Dermis microvascular lymphatic vessel endothelial cell (primary cell): ENCODE measurements at places on chromosomes 4 and X. TPM values are rescaled to one million over a fixed set of nuclear protein-coding genes. Genes with fewer than 3 reads are reported as not detected.

DNA sequence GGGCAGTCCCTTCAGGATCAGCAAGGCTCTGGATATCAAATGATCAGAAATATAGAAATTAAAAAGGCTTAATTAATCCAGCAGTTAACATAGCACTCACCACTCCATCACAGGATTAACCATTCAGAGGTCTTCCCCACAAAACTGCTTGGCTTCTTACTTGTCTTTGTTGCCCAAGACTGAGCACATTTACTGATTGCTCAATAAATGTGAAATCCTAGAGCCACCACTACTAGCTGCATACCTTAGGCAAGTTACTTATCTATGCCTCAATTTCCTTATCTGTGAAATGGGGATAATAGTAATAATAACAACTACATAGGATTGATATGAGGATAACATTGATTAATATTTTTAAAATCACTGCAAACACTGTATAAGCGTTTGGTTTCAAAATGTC is 124.2 kb downstream of the ARHGAP6 start:
- DNase-seq: no peak

DNA sequence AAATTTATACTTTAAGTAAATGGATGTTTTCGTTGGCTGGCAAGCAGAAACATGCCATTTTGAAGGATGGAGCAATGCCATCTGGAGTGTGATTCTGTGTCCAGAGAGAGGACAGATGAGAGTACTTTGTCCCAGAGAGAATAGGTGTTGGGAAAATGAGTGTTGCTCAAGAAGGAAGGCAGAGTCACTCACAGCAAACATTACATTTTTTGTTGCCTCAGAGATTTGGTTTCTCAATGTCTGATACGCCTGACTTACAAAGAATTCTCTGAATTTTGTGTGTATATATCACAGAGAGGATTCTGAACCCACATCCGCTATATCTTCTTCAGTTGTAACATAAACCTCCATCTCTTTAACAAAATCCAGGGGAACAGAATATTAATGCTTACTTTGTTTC is 102.8 kb upstream of the PCDH18 start:
- DNase-seq: no peak

DNA sequence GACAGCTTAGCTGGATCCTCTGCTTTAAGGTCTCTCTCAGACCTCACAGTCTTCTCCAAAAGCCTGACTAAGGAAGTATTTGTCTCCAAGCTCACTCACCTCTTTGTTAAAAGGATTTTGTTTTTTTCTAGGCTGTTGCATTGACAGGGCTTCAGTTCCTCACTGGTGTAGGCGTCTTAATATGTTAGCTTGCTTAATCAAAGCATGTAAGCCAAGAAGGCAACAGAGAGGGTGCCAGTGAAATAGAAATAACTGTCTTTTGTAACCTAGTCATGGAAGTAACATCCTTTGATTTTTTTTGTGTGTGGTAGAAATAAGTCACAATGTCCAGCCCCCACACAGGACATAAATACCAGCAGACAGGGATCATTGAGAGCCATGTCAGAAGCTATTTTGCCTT is 58.8 kb downstream of the FIP1L1 start:
- DNase-seq: no peak

DNA sequence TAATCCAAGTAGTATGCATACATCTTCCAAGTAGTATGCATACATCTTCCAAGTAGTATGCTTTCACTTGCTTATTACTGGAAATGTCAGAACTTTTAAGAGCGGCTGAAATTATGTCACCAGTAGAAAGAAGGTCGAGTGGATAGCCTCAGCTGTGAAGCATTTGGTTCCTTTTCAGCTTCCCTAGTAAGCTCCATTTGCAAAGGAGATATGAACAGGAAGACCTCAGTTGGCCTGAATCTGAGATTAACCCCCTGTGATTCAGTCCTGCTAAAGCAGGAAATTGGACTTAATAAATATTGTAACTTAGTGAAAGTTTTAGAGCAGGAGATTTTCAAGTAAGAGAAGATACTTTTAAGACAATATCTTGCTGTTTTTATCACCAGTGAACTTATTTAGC is 48.1 kb downstream of the PCDH7 start:
- no peak for DNase-seq

- peak; percentile 36 for DNase-seq
Observed at GRCh38 chrX:36908801-36909675, 99.1 kb upstream of the FAM47C start.

- DNase-seq: no peak
Observed at GRCh38 chr4:19689511-19689910, 562.2 kb upstream of the SLIT2 start.

- peak; percentile 79 for DNase-seq
Observed at GRCh38 chrX:104112326-104112951, at the start of gene ZCCHC18. Gene ZCCHC18 (plus strand): TSS chrX:104112523. CDS start chrX:104114112, 1,589 bp downstream.

DNA sequence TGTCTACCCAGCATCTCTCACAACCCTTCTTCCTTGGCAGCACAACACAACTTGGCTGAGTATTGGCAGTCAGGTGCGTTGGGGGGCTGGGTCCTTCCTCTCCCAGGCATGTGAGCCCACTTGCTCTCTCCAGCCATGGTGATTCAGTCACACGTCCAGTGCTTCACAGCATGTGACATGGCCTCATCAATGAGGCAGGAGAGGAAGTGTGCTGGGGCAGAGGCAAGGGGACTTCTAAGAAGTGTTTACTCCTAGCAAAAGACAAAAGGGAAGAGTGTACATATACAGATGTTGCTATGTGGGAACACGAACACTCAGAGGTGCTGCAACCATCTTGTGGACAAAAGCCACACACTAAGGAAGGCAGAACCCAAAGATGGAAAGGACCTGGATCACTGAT is 380.8 kb downstream of the FBXW7 start:
- no peak for DNase-seq

- no peak for DNase-seq
Observed at GRCh38 chrX:21745756-21746155, 12.2 kb downstream of the SMPX start.

Gene RPA4
- 0.89 and 0.90 TPM in 2 replicates for total RNA-seq

Gene TLR8
- total RNA-seq: not detected in 2 replicates
